ENCODE measurements at places on chromosomes 11 and 22. TPM values are rescaled to one million over a fixed set of nuclear protein-coding genes. Genes with fewer than 3 reads are reported as not detected.

Gene SLC15A3
- total RNA-seq = 0.43 TPM

Gene P2RY2
- 1.1 TPM for total RNA-seq

Gene KCNK4
- total RNA-seq = not detected

Gene CDC42EP1
- 102 TPM for total RNA-seq

DNA sequence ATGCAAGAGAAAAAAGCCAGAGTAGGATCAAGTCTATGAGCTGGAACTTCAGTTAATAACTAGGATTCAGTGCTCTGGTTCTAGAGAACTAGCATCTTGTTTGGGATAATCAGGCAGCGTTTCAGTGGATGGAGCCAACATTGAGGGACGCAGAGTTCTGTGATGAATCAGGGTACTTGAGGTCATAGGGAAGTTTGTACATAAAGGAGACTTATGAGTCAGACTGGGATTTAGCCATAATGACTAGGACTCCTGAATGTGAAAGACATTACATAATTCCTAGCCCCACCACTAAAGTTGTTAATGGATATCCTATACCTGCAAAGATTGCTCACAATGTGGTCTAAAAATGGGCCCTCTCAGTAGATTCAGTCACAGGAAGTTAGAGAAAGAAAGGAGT lies 6.8 kb downstream of the SLN start:
- DNase-seq = peak; percentile 86

DNA sequence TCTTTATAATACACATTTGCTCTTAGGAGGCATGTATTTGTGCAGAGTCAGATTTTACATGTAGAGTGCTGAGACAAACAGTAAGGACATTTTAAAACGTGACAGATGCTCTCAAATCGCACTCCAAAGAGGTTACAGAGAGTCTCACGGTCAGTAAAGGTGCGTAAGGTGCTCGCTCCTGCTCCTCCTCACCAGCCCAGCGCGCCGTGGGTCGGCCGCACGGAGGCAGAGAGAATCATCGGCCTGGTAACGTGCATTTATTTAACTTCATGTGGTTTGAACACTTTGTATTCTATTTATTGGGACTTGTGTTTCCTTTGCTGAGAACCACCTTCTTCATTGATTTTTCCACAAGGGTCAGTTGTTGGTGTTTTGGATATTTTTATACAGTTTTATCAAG lies 900.1 kb downstream of the BRD1 start:
- no peak for DNase-seq

GRCh38 chr11:30155428-30155827 lies 75.4 kb upstream of the FSHB start:
- DNase-seq = no peak

- DNase-seq = no peak
Measured at GRCh38 chr22:43269246-43269645, 73.9 kb downstream of the SCUBE1 start.

- DNase-seq = no peak
Measured at GRCh38 chr22:48739348-48740085, 1088.2 kb downstream of the BRD1 start.

- DNase-seq = no peak
Measured at GRCh38 chr22:20463324-20464095, 25.9 kb upstream of the SCARF2 start.

DNA sequence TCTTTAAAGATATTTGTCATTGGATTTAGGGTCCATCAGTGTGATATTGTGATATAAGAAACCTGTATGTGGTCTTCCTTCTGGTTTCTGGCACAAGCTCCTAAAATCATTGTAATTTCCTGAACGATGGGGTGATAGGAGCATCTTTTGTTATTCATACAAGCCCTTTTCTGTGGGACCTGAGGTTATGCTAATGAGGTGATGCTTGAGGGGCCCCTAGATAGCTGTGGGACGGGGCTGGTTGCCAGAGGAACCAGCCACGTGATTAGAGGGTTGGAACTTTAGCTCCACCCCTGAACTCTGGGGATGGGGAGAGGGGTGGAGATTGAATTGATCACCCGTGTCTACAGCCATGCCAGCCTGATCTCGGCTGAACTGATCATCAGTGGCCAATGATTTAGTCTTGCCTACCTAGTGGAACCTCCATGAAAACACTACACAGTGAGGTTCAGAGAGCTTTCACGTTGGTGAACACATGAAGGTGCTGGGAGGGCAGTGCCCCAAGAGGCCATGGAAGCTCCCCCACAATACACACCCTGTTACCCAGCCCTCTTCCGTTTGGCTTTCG lies 62.8 kb downstream of the BCR start:
- no peak for DNase-seq

DNA sequence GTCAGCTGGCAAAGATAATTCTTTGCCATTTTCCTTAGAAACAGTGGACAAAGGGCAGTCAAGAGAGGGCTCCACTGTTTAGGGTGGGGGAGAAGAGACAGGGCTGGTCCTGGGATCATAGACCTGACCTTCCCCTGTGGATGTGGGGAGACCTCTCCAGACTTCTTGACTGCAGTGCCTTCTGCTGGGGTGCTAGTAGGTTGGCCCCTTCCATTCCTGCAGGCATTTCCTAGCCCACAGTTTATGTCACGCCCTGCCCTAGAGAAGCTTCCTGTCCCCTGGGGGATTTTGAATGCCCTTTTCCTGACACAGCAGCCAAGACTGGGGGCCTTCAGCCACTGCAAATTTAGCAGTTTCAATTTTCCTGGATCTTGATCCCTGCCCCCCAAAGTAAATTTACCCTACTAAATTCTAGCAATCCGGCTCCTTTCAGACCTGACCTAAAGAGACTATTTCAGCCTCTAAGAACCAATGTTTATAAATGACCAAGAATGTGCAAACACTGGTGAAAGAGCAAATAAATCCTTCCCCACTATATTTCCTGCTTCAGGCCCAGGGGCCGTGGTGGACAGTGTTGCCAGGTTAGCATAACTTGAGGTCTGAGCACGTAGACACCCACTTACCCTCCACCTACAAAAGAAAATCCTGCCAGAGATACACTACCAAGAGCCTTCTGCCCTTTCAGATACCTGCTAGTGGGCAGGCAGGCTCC lies 58.4 kb downstream of the PPFIBP2 start:
- DNase-seq = no peak

- no peak for DNase-seq
Measured at GRCh38 chr11:131373095-131373725, 2.8 kb downstream of the NTM start.

GRCh38 chr11:13667245-13667644 lies 1.2 kb upstream of the FAR1 start:
- no peak for DNase-seq

DNA sequence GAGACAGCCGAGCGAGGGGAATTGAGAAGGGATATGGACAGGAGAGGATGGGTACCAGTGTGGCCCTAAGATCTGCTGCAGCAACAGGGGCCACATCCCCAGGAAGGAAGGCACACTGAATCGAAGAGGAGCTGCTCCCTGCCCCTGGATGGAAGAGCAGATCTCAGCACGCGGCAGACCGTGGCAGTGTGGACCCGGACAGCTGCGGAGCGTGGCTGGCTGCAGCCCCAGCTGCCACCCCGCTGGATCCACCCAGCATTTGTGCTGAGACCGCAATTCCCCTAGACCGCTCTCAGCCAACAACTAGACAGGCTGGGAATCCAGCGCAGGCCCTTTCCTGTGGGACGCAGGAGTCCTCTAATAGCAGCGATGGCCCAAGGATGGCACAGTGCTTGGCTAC lies 94.7 kb downstream of the NECTIN1 start:
- no peak for DNase-seq

GRCh38 chr11:90355200-90355599 lies 132.4 kb upstream of the CHORDC1 start:
- no peak for DNase-seq

GRCh38 chr22:19164425-19164824 lies 14.1 kb downstream of the SLC25A1 start:
- no peak for DNase-seq

DNA sequence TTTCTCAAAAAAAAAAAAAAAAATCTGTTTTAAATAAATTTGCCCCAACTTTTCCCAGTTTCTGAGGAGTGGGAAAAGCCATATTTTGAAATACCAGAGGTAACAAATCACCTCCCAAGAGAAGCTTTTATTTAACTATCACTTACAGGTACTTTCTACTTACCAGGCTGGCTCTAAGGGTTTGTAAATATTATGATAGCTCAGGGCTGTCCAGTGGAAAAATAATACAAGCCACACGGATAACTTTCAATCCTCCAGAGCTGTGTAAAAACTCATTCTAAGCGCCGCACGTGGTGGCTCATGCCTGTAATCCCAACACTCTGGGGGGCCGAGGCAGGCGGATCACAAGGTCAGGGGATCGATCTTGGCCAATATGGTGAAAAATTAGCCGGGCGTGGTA lies 5.6 kb upstream of the SEC14L4 start:
- no peak for DNase-seq

DNA sequence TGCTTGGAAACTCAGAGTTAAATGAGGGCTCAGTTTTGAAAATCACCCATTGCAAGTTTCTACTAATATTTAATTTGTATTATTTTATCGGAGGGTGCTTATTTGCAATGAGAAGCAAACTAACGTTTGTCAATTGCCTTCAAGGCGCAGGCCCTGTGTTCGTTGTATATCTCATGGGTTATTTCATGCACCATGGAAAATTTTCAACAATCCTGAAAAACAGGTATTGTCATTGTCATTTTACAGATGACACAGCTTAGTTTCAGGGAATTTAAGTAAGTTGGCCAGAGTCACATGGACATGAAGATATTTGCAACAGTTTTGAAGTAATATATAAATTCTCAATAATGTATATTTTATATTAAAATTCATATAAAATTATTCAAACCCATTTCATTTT lies 157.7 kb upstream of the MTMR2 start:
- DNase-seq = no peak

- no peak for DNase-seq
Measured at GRCh38 chr11:111726301-111726713, 39.9 kb downstream of the PPP2R1B start.

- DNase-seq = no peak
Measured at GRCh38 chr11:68032997-68033707, 2.7 kb downstream of the NDUFS8 start.

DNA sequence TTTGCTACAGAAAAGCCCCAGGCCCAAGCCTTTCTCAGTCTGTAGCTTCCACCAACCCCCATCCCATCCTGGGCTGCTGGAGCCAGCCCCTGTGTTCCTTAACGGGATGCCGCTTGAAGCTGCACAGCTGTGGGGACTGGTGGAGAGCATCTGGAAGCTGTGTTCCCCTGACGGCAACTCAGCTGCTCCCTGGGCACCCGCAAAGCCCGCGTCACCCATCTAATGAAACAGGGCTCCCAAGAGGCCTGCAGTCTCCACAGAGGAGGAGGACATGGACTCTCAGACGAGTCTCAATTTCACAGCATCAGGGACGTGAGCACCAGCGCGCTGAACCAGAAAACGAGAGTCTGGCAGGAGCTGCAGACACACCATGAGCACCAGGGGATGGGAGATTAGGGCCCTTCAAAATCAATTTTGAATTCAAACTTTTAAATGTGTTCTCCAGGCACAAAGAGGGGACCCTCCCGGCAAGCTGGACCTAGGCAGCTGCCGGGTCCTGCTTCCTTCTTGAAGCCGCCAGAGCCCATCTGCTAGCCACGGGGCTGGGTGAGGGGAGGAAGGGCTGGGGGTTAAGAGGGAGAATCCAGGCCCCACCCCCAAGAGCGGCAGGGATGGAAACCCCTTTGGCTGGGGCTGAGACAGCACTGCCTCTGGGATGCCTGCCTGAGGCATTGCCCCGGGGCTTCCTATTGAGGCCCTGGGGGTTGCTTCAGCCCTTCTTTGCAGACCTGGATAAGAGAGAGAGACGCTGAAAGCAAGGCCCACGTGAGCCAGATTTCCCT lies 21.0 kb downstream of the LMO1 start:
- DNase-seq = no peak

DNA sequence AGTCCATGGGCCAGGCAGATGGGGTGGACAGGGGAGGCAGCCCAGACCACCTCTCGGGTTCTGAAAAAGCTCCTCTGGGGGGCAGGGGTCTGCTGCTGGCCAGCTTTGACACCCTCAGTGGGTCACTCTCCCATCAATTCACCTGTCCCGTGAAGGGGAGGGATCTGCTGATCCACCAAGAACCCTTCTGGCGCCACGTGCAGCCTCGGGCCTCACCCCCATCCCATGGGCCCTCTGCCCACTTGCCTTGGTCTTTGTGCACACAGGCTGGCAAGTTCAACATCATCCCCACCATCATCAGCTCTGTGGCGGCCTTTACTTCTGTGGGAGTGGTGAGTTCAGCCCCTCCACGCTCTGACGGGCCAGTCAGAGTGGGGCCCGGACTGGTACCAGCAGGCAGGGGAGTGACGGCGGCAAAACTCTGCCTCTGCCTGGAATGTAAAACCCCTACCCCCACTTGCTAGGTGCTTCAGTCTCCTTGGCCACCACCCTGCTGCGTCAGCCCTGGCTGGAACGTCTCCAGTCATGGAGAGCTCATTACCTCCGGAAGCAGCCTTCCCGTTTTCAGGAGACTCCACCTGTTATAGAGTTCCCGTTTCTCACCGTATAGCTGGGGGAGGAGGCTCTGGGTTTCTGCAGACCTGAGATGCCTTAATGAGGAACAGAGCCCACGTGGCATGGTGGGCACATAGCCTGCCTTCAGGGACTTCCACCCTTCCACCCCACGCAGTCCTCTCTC lies 12.7 kb downstream of the PRG3 start:
- DNase-seq = no peak

DNA sequence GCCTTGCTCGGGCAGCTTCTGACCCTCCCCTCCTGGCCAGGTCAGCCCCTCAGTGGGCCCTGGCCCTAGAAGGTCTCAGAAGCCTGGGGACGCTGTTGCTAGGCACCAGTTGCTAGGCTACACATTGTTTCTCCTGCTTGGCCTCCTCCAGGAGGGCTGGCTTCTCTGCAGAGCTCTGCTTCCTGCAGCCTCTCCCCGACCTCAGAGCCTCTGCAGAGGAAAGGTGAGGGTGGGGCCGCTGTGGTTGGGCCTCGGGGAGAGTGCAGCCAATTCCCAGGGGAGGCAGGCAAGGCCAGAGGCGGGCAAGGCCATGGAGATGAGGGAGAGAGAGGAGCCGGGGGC lies 27.6 kb upstream of the LRRC10B start:
- DNase-seq = no peak

DNA sequence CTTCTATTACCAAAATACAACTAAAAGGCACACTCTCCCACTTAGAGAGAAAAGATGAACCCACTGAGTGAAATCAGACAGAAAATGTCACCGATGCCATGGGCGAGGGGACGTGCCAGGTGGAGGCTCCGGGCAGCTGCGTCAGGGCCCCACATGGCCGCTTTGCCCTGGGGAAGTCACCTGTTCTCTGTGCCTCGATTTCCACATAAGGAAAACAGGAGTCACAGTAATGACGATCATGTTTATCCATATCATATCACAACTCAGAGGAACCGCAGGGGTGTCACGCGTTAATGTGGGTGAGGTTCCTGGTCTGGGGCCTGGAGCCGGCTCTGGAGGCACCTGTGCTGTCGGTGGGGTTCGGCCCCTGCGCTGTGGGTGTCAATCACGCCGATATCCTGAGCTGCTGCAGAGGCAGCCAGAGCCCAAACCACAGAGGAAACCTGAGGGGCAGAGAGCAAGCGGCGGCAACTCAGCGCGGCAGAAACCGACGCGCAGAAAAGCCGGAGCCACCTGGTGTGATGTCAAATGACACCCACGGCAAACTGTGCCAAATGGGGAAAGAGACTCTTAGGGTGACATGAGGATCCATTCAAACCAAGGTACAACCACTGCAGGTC lies 243.7 kb downstream of the BRD1 start:
- no peak for DNase-seq
